ENCODE measurements at places on chromosomes 5 and 9.

- no peak for DNase-seq
These were observed 403 bp downstream of the KIF2A start for GRCh38 chr5:62306323-62306895.

DNA sequence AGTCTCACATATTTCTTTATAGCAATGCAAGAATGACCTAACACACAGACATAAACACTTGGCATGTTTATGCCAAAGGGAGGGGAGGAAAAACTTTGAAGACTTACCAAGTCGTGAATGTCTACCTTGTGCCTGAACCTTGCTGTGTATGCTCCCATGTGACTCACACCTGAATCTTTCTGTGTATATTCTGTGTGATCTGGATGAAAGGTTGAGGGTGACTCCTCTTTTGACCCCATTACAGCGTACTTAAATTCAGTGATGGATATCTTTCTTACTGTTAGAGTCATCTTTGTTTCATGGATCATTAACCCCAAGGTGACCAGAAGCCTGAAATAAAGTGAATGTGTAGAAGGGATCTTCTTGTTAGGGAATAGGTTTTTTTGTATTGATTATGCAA lies 52.9 kb upstream of the PTGER4 start:
- DNase-seq: no peak

DNA sequence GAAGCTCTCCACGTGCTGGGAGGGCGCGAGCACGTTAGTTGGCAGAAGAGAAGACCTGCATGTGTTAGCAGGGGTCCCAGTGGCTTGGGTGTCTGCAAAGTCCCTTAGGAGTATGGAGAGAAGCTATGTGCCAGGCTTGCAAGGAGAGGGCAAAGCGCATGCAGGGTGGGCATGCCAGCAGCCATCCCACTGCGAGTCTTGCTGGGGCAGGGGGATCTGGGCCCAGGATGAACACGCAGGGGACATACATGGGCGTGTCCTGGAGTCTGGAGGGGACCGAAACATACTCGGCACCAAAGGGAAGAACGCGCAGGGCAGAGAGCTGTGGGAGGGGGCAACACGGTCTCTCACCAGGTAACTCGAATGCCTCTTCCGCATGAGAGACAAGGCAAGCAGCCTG lies 43.6 kb upstream of the IPPK start:
- no peak for DNase-seq

GRCh38 chr9:70113403-70114022 lies 69.9 kb downstream of the MAMDC2 start:
- DNase-seq: peak; percentile 14

- DNase-seq: no peak
These were observed 132.3 kb downstream of the MYO10 start for GRCh38 chr5:16803831-16804230.

DNA sequence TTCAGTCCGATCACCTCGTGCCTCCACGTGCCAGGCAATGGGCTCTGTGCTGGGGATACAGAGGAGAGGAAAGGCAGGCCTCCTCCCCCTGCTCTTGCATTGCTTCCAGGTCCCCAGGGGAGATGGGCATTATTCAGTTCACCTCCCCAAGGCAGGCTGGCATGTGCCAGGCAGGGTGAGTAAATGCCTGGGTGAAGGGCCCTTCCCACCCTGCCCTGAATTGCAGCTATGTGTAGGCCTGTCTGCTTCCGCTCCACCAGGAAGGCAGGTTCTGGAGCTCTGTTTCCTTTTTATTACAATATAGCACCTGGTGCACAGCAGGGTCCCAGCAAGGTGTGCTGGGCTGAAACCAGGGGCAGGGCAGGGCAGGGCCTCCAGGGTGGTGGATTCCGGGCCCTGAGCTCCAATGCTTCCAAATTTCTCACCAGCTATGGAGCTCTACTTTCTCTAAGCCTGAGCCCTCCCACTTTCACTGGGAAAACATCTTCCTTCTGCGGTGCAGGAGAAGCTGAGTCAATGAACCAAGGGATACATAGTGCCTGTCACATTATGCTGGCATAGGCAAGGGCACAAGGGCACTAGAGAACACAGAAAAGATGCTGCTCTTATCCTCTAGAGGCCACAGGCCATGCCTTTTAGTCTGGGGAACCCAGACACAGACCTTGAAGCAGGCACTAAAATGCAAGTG lies 42.0 kb downstream of the SHB start:
- no peak for DNase-seq

DNA sequence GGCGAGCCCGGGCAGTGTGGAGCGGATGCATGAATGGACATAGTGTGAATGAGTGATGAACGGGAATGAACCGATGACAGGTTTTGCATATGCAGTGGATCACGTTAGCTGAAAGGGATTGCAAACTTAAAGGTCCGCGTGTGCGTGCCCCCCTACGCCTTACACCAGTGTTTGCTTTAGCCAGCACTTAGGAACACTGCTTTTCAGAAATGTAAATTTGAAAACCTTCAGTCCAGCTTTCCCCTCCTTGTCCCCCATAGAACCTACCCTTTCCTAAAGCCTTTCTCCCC lies 692 bp downstream of the PSAT1 start:
- no peak for DNase-seq
